ENCODE measurements at places on chromosomes 11 and 22.

- H3K36me3 ChIP-seq, result no peaks in the 10 kb centered on the region
- no peaks in the 10 kb centered on the region for H3K27me3 ChIP-seq
- H3K27ac ChIP-seq, result peak overlapping the region; percentile 96
- peaks cover 57% of the 10 kb centered on the region for H3K4me1 ChIP-seq
These were observed 1.0 kb upstream of the SESN3 start for GRCh38 chr11:95231881-95232605.

DNA sequence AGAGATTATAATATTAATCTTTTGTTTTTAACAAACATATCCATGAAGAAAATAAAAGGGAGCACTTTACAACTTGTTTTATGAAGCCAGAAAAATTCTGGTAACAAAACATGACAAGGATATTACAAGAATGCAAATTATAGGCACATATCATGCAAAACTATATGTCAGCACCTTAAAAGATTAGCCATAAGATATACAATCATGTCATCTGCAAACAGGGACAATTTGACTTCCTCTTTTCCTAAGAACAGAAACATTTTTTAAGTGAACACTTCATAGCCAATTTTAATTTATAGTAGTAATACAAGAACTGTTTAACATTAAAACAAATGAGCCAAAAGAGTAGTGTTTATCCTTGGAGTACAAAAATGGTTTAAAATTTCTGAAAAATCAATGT, 916.5 kb upstream of the CNTN5 start:
- H3K36me3 ChIP-seq, result no peaks in the 10 kb centered on the region
- DNase-seq, result no peak
- no peaks in the 10 kb centered on the region for H3K4me1 ChIP-seq
- H3K27ac ChIP-seq, result no peak overlapping the region

GRCh38 chr11:5507933-5508305, 1.8 kb downstream of the UBQLN3 start:
- H3K36me3 ChIP-seq, result no peaks in the 10 kb centered on the region
- H3K27ac ChIP-seq, result no peak overlapping the region
- DNase-seq, result no peak
- no peaks in the 10 kb centered on the region for H3K27me3 ChIP-seq

DNA sequence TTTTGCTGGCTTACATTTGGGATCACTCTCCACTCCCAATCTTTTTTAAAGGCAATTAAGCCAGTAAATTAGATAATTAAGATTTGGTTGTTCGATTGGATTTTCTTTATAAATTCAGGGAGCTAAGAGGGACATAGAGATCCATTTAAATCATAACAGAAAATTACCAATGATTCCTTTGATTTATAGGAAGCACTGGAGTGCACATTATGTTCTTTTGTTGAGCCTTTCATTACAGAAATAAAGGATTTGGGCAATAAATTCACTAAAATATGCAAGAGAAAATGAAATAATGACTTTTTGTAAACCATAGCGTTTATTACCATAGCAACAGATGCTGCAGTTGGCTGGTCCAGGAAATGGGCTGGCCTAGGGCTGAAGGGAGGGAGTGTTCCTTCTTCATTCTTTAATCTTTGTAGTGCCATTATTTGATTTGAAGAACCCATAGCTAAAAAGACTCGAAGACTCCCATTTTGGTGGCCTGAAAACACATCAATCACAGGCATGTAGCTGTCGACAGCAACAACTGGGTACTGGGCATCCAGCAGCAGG, 73.0 kb downstream of the C2CD3 start:
- no peaks in the 10 kb centered on the region for H3K27me3 ChIP-seq
- no peaks in the 10 kb centered on the region for H3K4me1 ChIP-seq
- H3K4me3 ChIP-seq, result no peak overlapping the region
- H3K27ac ChIP-seq, result no peak overlapping the region
- DNase-seq, result no peak
- no peaks in the 10 kb centered on the region for H3K36me3 ChIP-seq

DNA sequence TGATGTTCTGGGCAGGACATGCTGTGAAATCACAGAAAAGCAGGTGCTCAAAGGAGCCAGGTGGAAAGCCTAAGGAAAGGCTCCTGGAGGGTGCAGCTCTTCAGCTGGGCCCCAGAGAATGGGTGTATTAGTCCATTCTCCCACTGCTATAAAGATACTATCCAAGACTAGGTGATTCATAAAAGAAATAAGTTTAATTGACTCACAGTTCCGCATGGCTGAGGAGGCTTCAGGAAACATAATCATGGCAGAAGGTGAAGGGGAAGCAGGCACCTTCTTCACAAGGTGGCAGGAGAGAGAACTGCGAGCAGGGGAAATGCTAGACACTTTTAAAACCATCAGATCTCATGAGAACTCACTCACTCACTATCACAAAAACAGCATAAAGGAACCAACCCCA, 43.1 kb upstream of the DEUP1 start:
- no peak overlapping the region for H3K4me3 ChIP-seq
- no peaks in the 10 kb centered on the region for H3K36me3 ChIP-seq
- H3K4me1 ChIP-seq, result peaks cover 4% of the 10 kb centered on the region
- no peaks in the 10 kb centered on the region for H3K27me3 ChIP-seq
- no peak for DNase-seq

GRCh38 chr11:121228851-121229250, 63.7 kb upstream of the SC5D start:
- no peaks in the 10 kb centered on the region for H3K27me3 ChIP-seq
- no peak overlapping the region for H3K27ac ChIP-seq
- no peak overlapping the region for H3K4me3 ChIP-seq
- H3K36me3 ChIP-seq, result no peaks in the 10 kb centered on the region
- no peak for DNase-seq
- no peaks in the 10 kb centered on the region for H3K4me1 ChIP-seq

DNA sequence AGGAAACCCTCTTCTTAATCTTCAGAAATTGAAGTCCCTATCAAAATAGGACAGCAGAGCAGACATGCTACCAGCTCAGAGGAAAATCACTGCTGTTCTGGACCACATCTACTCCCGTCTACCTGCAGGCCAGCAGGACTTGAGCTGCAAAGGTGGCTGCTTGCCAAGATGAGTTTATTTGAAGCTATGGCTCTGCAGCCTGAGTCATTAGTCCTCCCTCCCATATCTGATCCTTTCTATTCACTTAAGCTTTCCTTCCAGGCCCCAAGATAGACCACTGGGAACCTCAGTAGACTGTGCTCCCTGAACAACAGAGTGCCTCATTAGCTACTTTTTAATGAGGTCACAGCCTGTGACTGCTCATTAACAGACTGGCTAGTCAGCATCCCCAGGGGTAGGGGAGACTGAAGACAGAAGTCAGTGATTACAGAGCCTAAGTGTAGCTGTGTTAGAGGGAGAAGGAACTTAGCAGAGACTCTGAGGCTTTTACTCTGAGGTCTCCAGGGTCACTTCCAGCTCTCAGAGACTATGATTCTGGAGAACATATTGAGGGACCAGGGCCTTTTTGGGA, 6.8 kb upstream of the OR10A2 start:
- no peak for DNase-seq
- H3K4me3 ChIP-seq, result no peak overlapping the region
- no peak overlapping the region for H3K27ac ChIP-seq
- H3K27me3 ChIP-seq, result no peaks in the 10 kb centered on the region
- no peaks in the 10 kb centered on the region for H3K36me3 ChIP-seq

DNA sequence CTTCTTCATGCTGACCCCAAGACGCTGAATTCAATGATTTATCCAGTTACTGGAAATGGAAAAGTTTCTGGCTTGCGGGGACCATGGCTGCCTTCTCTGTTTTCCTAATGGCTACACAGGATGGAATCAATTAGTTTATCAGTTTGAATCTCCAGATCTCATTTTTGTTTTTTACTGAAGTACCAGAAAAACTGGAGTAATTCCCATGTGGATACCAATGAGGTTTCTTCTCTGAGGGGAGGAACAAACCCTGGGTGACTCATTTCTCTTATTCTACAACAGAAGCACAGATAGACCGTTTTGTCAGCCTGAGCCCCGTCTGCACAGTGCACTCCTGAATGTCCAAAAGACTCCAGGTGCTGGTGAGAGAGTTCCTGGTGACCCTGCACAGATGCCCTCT, 3.4 kb downstream of the ZNF195 start:
- DNase-seq, result no peak
- H3K4me3 ChIP-seq, result no peak overlapping the region
- peaks cover 11% of the 10 kb centered on the region for H3K4me1 ChIP-seq
- H3K27ac ChIP-seq, result no peak overlapping the region
- H3K27me3 ChIP-seq, result no peaks in the 10 kb centered on the region
- H3K36me3 ChIP-seq, result peaks cover 61% of the 10 kb centered on the region

- H3K27ac ChIP-seq, result no peak overlapping the region
- no peaks in the 10 kb centered on the region for H3K36me3 ChIP-seq
- H3K27me3 ChIP-seq, result no peaks in the 10 kb centered on the region
- no peak for DNase-seq
These were observed 58.7 kb downstream of the CTTN start for GRCh38 chr11:70456921-70457532.

Measured in esophagus squamous epithelium (tissue), 5 donors.